ENCODE measurements at places on chromosomes 4 and X.

- DNase-seq: no peak
These were observed 49.2 kb upstream of the PDK3 start for GRCh38 chrX:24415921-24416320.

DNA sequence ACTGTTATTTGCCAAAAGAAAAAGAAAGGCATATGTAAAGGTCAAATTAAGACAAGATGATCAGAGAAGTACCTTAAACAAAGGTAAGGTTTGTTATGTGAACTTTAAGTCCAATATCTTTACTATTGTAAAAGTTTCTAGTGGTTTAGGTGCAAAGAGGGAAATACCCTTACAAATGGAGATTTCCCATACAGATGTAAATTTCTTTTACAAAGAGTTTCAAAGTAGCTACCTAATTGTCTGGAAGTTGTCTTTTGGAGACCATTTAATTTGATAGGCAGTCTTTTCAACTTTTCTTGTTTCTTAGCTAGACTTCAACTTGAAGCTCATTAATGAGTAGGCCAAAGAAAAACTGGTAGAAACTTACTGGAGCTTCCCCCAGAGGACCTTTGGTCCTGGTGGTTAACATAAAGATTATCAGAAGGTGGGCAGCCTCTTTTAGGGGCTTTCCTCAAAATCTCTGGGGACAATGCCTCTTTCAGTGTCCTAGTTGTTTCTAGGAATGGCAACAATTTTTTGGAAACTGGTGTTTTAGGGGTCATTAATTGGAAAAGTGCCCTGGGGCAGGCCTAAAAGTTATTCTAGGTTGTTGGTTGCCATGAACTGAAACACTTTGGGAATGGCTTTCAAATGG lies 297.3 kb downstream of the GUCY2F start:
- DNase-seq: no peak

- no peak for DNase-seq
These were observed 52.1 kb upstream of the SMIM10 start for GRCh38 chrX:134938682-134939081.

- DNase-seq: no peak
These were observed 63.7 kb upstream of the CD99 start for GRCh38 chrX:2627272-2627867.

DNA sequence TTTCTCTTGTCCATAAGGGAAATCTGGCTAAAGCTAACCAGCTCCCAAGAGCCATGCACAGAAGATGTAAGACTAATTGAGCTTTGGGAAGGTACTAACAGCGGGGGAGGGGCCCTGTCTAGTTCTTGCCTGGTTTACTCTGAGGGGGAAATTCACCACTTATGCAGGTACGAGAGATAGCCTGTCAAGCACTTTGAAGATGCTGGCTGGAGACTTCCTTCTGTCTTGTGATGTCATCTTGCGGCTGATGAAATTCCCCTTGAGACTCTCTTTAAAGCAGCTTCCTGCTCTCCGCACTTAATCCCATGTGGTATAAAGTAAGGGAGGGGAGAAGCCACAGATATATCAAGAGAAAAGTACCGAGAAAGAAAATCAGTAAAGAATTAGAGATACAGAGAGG lies 345.3 kb downstream of the MAPK10 start:
- DNase-seq: no peak

All from right cardiac atrium (tissue), 5 donors.